Heart left ventricle (tissue), 16 donors: ENCODE measurements at places on chromosomes 16 and 17.

DNA sequence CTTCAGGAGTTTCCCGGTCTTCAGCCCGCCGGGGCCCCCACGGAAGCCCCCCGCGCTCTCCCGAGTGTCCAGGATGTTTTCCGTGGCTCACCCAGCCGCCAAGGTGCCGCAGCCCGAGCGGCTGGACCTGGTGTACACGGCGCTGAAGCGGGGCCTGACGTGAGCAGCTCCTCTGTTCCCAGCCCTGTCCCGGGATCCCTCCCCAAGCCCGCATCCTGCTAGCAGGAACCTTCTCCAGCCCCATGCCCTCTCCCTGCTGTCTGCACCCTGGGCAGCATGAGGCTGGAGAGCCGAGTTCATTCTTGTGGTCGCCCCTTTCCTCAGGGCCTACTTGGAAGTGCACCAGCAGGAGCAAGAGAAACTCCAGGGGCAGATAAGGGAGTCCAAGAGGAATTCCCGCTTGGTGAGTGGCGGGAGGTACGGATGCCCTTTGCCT is 10.1 kb downstream of the RIPOR1 start:
- no peak for DNase-seq

- no peak for DNase-seq
These were observed 25.6 kb downstream of the GJC1 start for GRCh38 chr17:44804302-44805089.

DNA sequence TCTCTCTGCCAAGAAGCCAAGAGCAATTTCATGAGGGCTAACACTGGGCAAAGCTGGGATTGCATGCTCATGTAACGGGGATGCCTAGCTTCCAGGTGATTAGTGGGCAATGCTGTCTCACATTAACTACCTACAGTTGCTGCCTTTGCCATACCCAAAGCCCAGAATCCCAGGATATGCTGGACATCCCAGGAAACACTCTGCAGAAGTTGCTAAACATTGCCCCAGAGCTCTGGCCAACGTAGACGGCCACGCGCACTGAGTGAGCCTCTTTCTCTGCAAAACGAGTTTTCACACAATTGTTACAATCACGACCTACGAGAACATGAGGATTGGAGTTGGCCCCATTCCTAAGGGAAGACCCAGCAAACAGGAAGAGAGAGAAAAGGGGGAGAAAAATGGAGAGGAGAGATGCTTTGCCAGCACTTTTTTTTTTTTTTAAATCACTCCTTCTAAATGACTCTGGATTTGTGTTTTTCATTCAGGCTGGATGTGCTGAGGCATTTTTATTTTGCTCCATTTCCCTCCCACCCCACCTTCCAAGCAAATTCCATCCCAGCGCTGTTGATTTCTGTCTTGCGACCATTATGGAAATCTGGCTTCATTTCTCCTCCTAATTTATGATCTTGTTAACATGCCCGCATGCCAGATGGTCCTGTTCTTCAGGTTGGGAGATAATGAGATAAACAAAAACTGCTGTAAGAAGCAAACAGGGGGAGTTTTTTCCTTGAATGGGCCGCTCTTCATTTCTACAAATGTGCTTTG is 112.8 kb upstream of the DNAH9 start:
- no peak for DNase-seq

DNA sequence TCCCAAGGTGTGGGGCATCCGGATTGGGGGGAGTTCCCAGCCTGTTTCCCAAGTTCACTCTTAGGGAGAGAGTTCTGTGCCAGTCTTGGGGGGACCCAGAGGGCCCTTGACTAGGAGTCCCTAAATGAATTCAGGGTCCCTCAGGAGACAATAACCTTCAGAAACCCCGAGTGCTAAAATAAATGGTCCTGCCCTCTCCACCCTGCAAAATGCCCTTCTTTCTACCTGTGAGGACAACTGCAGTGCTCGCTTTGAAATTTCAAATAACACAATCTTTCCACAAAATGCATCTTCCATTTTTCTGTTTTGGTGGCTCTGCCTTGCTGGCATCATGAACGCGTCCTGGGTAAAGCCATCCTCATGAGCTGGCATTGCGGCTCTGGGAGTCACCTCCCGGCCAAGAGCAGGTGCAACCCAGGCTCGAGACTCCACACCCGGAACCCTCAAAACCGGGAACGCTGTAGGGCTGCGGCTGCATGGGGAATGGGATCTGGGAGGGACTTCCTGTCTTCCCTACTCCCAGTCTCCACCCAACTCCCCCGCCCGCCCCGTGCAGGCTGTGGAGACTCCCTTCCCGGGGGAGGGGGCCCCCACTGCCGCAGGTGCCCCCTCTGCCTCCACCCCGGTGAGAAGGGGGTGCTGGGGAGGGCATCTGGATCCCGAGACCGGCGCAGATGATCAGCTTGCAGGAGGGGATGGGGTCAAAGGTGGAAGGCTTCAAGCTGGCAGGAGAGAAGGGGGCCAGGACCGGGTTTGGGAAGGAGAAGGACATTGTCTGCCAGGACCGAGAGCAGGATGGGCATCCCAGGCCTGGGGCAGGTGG is at the start of gene ZNF205:
ZNF205 (plus strand) TSS at position 529 of the 823 bp plus-strand sequence. CDS start 845 bp downstream, outside the sequence.
- DNase-seq = peak; percentile 85

DNA sequence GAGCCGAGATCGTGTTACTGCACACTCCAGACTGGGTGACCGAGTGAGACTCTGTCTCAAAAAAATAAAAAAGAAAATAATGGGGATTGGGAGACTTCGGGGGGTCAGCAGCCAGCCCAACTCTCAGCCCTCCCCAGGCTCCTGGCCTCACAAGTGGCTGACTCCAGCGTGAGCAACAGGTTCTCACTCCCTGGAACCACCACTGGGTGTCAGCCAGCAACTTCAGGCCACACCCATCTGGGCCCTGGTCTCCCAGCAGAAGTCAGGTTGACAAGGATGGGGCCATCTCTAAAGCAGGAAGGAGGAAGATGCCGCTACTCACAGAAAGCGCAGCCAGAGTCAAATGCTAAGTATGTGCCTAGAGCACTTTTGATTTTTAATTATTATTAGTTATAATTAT is 139.4 kb downstream of the C16orf78 start:
- no peak for DNase-seq

- DNase-seq = no peak
These were observed 631 bp downstream of the UTP6 start for GRCh38 chr17:31900877-31901276.

DNA sequence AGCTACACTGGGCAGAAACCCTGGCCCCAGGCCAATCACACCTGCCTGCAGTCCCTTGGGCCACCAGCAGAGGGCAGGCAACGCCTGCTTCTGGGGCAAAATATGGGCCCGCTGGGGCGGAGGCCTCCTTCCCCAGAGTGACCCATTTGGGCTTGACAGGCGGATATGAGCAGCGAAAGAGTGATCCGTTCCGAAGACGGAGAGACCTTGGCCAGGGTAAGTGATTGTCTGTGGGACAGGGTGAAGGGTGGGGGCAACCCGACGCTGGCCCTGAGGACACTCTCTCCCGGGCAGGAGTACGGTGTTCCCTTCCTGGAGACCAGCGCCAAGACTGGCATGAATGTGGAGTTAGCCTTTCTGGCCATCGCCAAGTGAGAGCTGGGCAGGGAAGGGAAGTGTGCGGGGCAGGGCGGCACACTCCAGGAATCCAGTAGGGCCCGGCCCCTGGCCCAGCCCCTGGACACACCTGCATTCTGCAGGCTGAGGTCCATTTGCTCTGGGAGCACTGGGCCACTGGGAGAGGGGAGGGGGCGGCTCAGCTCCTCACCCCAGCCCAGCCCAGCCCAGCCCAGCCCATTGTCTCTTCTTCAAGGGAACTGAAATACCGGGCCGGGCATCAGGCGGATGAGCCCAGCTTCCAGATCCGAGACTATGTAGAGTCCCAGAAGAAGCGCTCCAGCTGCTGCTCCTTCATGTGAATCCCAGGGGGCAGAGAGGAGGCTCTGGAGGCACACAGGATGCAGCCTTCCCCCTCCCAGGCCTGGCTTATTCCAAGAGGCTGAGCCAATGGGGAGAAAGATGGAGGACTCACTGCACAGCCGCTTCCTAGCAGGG is 3.5 kb upstream of the NHERF1 start:
- peak; percentile 81 for DNase-seq

DNA sequence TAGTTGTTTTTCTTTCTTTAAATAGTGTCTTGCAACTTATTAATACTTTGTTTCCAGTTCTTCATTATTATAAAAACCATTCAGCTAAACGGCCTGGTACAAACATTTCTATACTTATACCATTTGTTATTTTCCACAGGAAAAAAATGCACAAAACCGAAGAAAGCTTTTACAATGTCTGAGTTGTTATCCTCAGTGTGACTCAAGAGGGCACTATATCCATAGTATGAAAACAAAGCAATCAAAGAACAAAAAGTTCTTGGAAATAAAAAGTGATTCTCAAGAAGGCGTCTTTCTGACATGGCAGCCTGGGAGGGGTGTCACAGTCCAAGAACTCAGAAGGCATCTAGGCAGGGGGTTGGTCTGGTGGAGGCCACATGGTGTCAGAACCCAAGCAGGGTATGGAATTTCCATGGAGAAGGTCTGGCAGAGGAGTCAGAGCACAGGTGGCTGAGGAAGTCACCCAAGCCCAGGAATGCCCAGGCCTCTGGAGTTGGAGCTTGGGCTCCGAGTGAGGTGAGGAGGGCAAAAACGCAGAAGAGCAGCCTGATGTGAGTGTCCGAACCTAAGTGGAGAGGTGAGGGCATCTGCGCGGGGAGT is 70.9 kb upstream of the ATP2A3 start:
- no peak for DNase-seq

GRCh38 chr17:19348806-19349205 is 13.7 kb downstream of the B9D1 start:
- no peak for DNase-seq

DNA sequence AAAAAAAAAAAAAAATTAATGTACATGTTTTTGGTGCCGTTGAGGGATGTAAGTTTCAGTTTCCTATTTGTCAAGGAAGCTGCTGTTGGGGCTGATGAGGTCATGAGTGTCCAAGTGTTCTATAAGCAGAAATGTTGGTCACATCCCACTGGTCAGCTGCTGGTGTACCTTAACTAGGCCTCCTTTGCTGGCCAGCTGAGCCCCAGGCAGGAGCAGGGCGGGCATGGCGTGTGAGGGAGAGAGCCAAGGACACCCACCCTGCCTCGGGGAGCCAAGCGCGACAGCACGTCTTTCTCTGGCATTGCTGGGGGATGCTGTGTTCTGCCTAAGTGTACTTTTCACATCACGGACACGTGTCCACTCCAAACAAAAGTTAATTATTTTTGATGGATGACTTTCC is 108.1 kb upstream of the CDC42EP4 start:
- DNase-seq = no peak

- DNase-seq = no peak
These were observed 650.4 kb upstream of the RBFOX1 start for GRCh38 chr16:6682142-6682811.

GRCh38 chr16:86217891-86218270 is 292.4 kb upstream of the FOXF1 start:
- DNase-seq = no peak

DNA sequence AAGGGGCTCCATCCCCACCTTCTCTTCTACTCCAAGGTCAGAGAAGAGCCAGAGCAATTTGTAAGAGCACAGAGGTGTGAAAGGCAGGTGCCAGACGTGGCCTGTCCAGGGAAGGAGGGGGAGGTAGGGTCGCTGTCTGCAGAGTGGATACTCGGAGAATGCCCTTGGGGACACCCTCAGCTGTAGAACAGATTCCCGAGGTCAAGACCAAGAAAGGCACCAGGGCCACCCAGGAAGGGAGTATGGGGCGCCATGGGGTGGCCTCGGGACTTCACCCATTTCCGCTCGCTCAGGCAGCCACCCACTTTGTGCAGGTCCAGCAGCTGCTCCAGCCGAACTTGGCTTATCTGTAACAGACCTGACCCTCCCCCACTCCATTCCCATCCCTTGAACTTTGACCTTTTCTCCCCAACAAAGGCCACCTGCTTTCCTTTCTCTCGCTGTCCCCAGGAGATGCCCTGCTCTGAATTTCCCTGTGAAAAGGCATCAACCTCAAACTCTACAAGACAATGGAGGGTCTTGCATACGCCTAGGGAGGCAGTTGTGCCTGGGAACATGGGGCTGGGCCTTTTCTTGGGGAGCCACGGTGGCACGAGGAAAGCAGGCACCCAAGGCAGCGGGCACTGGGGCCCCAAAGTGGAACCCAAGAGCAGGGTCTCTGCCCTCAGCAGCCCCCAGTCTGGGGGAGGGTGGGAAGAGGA is 11.3 kb upstream of the AXIN2 start:
- DNase-seq = no peak

GRCh38 chr17:80637048-80637781 is 92.6 kb downstream of the RPTOR start:
- DNase-seq = no peak

- peak; percentile 63 for DNase-seq
These were observed 11.5 kb downstream of the EPOP start for GRCh38 chr17:38663125-38663751.
